Activated CD4-positive, CD25-positive, alpha-beta regulatory T cell treated with anti-CD3 and anti-CD28 coated beads, Interleukin-2, amount 50 U/mL, for 72 hours (primary cell): ENCODE measurements at places on chromosomes 13 and 19.
A peak's percentile ranks its signal among the peaks of the same experiment; 100 is the strongest.

DNA sequence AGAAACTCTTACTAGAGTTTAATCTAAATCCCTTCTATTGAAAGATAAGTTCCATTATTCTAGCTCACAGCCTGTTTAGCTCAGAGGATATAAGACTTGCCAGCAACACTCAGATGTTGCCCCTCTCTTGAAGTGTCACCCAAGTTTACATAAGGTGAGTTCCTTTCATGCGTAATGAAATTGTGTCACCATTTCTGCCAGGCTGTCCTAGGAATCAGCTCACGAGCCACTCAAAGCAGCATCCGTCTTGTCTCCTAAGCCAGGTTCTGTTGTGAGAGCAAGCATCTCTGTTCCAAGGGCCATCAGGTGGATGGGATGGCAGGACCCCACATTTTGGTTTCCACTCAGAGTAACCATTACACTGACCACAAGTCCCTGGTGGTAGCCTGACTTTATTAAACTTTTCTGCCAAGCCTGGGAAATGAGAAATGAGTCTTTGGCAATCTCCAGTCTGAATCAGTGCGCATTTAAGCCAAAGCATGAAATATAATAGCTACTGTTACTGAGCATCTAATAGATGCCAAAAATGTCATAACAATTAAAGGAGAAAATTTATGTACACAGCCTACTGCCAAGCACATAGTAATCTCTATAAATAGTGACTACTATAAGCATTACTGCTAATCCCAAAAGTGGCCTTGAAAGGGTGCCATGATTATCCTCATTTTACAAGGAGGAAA is 179.6 kb upstream of the MIR17HG start:
- no peak for DNase-seq

DNA sequence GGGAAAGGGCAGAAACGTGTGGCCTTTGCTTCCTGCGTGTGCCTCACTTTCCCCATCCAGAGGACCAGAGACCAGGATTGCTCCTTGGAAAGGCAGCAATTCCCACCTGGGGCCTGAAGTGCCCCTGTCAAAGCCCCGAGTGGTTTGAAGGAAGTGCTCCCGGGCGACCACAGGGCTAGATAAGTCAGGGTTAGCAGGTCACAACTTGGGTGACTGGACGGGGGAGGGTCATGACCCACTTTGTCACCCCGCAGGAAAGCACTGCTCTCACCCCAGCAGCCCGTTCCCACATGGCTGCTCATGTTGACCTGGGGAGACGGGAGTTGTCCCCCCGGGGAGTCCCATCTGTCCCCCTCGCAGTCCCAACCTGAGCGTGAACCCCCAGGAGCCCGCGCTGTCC is 459 bp downstream of the PRAM1 start:
- DNase-seq, result no peak

DNA sequence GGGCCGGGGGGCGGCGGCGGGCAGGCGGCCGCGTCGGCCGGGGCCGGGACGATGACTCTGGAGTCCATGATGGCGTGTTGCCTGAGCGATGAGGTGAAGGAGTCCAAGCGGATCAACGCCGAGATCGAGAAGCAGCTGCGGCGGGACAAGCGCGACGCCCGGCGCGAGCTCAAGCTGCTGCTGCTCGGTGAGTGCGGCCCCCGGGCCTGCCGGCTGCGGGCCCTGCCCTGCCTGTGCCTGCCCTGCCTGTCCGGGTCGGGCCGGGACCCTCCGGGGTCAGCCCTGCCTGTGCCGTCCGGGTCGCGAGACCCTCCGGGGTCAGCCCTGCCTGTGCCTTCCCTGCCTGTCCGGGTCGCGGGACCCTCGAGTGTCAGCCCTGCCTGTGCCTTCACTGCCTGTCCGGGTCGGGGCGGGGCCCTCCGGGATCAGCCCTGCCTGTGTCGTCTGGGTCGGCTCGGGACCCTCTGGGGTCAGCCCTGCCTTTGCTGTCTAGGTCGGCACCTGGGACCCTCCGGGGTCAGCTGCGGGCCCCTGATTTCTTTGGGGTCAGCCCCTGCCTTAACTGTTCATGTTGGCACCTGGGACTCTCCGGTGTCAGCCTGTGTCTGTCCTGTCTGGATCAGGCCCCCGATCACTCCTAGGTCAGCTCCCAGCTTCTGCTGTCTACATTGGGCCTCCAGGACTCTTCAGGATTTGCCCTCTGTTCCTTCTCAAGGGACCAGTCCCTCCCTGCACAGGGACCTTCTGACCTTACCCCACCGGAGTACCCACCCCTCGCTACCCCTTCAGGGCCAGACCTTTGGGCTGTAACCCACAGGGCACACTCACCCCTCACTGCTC is 659 bp downstream of the GNA11 start:
- DNase-seq, result no peak

DNA sequence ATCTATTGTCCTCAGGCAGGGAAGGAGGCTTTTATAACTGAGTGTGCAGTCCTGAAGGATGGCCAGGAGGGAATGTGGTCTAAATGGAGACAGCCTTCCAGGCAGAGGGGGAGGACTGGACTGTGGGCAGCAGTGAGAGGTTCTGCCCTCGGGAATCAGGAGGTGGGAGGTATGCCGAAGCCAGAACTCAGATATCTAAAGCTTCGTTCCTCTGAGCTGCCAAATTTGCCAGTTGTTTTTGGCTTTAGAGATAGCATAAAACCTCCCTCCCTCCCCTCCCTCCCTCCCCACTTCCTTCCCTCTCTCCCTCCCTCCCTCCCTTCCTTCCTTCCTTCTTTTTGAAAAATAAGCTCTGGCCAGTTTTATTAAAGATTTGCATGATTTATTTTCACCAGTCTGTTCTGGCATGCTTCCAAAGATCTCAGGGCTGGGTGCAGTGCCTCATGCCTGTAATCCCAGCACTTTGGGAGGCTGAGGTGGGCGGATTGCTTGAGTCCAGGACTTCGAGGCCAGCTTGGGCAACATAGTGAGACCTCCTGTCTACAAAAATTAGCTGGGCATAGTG is 2.4 kb downstream of the MEDAG start:
- DNase-seq, result no peak

DNA sequence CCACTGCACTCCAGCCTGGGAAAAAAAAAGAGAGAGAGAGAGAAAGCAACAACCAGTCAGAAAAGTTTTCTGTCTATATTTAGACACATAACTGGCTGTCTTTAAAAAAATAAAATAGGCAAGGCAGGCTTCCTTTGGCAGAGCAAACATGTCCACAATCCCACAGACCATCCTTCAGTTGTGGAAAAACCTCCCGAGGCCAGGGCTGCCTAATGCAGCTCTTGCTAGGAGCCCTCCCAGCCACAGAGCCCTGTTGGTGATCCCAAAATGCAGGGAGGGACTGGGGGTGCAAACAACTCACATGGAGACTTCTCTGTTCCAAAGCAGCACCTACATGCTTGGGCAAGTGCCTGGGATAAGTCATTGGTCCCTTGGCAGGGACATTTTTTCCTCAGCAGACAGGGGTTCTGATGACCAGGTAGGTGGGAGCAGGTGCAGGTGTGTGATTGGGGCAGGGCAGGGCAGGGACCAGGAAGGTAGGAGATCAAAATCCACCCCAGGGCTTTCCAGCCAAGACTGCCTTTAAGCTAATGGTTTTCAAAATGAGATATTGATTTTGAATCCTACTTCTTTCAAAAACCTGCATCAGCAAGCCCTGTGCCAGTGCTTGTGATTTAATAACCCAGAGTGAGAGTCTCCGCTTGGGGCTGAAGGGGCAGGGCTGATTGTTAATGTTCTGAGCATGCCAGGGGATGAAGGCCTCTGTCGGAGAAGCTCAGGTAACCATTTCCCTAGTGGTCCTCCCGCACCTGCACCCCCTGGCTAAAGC is 178.5 kb downstream of the USP12 start:
- no peak for DNase-seq

DNA sequence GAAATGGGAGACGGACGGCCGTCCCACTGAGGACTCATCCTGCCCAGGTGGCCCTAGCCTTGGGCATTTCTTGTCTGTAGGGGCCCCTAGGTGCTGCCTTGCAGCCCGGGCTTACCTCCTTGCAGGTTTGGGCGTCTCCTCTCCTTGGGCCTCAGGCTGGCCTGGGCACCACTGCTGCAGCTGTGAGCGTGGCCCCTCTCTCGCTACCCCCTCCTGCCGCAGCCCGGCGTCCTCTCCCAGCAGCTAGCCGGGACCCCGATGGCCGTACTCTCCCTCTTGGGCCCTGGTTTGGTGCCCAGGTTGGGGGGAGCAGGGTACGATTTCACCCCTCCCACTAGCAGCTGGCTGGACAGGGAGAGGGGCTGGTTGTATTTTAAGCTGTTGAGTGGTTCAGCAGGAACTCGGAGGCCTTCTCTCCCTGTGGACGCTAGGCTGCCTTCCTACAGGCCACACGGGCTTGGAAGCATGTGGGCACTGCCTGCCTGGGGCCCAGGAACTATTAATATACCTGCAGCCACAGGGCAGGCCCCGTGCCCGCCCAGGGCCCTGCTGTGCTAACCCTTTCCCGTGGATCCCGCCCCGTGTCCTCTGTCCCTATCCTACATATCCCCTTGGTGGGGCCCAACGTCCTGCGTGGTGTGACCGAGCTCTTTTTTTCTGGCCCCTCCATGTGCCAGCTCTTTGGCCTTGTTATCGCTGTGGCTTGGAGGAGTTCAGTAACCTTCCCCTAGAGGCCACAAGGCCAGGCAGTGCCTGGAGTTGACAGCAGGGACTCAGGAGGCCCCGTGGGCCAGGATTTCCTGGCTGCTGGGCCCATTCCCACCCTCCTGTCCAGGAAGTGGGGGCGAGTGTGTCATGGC is 11.7 kb downstream of the NDUFB7 start:
- no peak for DNase-seq

DNA sequence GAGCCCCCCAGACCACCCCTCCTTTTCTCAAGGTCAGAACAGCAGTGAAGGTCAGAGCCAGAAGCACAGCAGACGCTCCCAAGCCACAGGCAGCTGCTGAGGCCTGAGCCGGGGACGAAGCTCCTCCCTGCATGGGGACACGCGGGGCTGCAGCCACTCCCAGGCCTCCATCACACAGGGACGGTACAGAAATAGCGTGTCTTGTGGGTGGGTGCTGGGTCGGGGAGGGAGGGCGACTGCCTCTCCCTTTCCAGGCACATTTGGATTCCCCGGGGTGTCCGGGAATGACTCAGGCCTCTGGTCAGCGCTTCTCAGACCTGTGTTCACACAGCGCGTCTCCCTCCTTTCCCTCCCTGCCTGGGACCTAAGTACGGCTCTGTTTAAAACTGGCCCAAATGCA is 33.2 kb downstream of the RASA3 start:
- no peak for DNase-seq

- DNase-seq, result no peak
Measured at GRCh38 chr19:27822336-27822735, 1390.6 kb downstream of the UQCRFS1 start.

GRCh38 chr13:99657848-99658260 is 156.6 kb downstream of the TM9SF2 start:
- DNase-seq, result peak; percentile 40

- DNase-seq, result no peak
Measured at GRCh38 chr19:9128171-9128570, 1.4 kb upstream of the OR7G3 start.

DNA sequence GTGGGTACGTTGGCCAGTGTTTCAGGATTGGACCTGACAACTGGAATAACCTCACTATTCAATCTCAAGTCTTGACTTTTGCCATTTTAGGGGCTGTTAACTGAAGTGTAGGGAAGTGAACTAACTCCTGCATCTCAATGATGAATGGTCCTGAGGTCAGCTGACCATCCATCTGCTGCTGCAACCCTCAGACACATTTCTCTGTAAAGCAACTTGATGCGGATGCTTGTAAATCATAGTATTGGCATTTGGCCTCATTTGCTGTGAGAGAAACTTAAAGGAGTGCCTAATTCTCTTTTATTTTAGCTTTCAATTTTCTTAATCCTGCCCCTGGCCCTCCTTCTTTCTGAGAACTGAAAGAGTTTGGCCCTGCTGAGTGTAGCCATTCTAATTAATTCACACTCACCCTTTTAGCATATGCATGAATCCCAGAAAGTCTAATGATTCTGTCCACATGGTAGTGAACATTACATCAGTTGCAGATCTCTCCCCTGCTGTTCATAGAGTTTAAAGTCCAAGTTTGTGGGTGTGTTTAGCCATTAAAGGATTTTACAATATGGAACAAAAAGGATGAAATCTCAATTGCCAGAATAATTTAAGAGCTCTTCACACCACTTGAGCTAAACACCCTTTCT is 1531.4 kb upstream of the SLC10A2 start:
- DNase-seq, result no peak

DNA sequence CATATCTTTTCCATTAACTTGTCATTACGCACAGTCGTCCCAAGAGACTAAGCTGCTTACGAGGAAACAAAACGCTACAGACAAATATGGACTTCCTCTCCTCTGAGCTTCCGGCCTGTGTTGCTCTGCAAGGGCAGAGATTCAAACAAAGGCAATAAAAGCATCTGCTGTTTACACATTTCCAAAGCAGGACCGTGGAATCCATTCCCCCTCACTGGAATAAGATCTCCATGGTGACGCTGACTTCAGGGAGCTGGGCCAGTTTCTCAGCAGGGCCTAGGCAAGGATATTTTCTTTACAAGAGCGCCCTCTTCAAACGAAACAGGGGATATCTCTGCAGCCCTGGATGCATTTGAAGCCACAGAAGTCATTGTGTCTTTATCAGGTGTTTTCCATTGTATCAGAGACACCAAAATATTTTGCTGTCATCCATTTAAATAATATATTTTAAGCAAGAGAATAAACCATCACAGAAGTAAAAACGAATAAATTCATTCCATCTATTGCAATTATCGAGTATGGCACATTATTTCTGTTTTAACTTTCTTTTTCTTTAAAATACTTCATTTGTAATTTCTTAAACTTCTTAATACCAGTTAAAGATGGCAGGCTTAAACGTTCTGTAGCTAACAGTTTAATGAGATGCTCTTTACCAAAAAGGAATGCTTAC is 177.5 kb downstream of the DCLK1 start:
- DNase-seq, result no peak

GRCh38 chr19:3046698-3047495 is 15.4 kb downstream of the TLE5 start:
- no peak for DNase-seq

GRCh38 chr19:57280962-57281400 is 696 bp downstream of the ZNF460 start:
- DNase-seq, result no peak

DNA sequence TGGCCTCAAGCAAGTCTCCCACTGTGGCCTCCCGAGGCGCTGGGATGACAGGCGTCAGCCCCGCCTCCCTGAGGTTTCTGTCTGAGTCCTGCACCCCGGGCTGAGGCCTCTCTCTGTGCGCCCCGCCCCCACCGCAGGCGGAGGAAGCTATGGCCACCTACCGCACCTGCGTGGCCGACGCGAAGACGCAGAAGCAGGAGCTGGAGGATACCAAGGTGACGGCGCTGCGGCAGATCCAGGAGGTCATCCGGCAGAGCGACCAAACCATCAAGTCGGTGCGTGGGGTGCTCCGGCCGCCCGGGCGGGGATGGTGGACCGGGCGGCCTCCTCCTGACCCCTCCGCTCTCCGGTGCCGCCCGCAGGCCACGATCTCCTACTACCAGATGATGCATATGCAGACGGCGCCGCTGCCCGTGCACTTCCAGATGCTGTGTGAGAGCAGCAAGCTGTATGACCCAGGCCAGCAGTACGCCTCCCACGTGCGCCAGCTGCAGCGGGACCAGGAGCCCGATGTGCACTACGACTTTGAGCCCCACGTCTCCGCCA is 12.7 kb downstream of the ARHGAP45 start:
- DNase-seq, result peak; percentile 31

- DNase-seq, result no peak
Measured at GRCh38 chr13:108851660-108852059, 222.2 kb downstream of the MYO16 start.

- no peak for DNase-seq
Measured at GRCh38 chr13:94972262-94972661, 259.9 kb upstream of the SOX21 start.
